ENCODE measurements at places on chromosomes 3 and 15.

- DNase-seq: peak; percentile 65
These were observed at the start of gene RFX7 for GRCh38 chr15:56243163-56244037. Gene RFX7 (minus strand): TSS chr15:56243879. CDS start chr15:56243285, 594 bp downstream.

DNA sequence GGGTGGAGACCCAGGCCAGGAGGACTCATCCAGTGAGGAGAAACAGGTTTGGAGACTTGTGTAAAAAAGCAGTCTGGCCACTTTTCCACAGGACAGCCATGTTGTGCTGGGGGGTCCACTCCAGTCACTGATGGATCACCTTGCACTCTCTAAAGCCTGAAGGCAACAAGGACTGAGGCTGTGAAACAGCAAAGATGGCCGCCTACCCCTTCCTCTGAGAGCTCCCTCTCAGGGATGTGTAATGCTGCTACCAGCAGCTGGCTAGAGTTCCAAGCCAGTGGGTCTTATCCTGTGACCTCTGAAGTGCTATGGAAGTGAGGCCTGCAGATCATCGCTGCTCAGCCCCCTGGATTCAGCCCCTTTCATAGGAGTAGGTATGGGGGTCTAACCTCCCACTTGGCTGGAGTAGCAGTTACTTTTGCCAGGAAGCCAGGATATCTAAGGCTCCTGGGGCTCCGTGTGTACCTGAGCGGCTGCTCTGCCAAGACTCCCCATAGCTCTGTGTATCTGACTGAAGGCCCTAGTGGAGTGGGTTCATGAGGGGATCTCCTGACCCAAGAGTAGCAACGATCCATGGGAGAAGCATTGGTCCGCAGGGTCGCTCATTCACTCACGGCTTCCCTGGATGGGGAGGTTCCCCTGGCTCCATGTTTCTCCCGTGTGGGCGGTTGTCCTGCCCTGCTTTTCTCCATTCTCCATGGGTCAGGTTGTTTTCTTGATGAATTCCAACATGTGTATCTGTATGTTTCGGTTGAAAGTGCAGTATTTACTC lies 69.9 kb upstream of the TNFSF10 start:
- no peak for DNase-seq

DNA sequence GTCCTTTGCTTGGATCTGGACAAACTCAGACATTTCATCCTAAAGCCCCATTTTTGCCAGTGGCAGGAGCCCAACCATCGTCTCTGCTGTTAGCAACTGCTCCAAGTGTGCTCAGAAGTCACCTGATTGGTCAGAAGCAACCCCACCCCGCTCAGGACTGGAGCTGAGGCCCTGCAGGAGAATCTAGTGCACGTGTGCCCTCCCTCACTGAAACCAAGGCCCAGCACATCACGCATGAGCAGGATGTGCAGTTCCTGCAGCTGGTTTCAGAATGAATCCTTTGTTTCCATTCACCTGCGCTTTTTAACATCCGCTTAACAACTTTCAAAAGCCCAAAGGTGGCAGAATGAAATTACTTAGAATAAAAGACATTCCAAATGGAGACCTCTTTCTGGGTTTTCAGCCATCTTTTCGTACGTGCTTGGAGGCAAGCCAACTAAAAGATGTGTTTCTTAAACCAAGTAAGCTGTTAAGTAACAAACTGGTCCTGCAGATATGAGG lies 81.2 kb downstream of the SRGAP3 start:
- DNase-seq: no peak

DNA sequence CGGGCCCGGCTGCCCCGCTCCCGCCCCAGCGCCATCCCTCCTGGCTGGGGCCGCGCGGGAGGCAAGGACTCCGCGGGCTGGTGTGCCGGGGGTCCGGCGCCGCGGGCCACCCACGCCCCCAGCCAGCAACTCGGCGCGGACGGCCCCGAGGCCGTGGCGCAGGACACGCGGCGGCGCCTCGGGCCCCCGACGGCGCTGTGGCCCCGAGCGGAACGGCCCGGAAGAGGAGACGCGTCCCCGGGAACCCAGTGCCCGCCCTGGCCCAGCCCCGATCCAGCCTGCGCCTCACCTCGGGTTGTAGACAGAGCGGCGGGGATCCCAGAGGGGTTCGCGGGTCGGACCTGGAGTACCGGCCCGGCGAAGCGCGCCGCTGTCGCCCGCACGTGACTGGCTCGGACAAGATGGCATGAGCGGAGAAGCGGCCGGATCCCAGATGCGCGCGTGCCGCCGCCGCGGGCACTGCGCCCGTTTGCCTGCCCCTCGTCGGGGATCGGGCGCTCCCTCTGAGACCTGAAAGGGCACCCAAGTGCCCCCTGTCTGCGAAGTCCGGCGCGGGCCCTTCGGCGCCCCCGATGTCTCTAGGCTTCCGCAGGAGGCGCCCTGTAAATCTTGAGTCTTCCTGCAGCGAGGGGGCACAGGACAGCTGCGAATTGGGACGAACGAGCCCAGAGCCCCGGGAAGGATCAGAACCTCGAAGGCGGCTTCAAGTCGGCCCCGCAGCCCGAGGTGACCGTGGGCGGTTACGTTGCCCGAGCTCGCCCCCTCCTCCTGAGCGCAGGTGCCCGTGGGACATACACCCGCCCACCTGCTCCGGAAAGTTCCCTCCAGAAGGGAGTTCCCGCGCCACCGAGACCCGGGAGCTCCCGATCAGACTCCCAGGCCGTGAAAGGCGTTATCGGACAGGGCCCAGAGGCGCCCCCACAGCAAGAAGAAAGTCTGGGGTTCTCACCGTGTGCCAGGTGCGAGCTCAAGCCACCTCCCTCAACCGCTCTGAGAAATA lies 598 bp upstream of the SFMBT1 start:
- peak; percentile 31 for DNase-seq

DNA sequence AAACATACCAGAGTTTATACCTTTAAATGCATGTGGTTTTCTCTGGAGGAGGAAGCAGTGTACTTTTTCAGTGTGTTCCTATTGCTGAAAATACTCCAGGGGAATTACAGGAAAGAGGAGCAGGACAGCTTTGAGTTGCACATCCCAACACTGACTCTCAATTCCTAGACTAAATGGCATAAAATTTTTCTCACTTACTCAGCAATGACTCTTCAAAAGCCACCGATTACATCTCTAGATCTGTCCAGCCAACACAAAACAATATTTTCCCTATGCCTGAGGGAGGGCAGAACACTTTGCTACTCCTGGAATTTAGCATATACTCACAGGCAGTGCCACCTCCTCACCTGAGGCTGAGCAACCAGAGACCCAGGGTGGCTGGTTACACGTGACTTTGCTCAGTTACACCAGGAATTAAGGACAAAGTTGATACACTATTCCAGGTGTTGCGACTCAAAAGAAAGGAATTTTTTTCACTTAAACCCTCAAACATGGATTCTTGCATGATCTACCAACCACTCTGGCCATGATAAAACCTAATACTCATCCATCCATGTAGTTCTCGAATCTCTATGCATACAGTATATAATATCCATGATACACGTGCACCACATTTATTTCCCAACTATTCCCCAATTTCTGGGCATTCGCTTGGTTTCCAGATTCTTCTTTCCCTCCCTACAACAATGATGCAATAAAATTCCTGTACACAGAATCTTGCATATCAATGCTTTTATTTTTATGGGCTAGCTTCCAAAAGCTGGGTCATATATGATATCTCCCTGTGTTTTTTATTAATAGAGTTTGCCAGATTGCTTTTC lies 194.6 kb downstream of the THRB start:
- peak; percentile 17 for DNase-seq

Data from endothelial cell of umbilical vein (primary cell).